ENCODE measurements at places on chromosomes 6 and 20.

GRCh38 chr6:36829919-36830544 is 9.2 kb downstream of the CPNE5 start:
- no peak for DNase-seq

DNA sequence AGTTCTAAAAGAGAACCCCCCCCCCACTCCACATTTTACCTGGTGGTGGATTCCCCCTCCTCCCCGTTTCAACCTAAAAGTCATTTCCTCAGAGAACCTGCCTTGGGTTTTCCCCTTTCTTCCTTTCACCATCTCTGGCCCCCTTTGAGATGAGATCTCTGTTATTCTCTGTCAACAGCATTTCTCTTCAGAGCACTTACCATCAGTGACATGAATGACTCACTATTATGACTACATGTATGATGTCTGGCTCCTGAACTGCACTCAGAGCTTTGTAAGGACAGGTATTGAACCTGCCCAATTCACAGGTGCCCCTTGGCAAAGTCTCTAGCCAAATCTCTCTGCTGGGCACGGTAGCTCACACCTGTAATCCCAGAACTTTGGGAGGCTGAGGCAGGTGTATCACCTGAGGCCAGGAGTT is 61.4 kb upstream of the JARID2 start:
- peak; percentile 27 for DNase-seq

DNA sequence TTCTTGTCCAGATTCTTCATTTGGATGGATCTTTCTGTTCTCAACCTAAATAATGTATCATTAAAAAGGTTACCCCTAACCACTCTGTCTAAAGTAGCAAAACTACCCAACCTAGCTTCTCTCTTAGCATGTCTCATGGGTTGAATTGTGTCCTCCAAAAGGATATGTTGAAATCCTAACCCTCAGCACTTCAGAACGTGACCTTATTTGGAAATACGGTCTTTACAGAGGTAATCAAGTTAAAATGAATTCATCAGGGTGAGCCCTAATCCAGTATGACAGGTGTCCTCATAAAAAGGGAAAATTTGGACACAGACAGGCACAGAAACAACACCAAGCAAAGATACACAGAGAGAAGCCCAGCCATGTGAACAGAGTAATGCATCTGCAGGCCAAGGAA is 6.1 kb upstream of the FRK start:
- no peak for DNase-seq

GRCh38 chr20:34525709-34526416 is 9.6 kb downstream of the DYNLRB1 start:
- DNase-seq: no peak

DNA sequence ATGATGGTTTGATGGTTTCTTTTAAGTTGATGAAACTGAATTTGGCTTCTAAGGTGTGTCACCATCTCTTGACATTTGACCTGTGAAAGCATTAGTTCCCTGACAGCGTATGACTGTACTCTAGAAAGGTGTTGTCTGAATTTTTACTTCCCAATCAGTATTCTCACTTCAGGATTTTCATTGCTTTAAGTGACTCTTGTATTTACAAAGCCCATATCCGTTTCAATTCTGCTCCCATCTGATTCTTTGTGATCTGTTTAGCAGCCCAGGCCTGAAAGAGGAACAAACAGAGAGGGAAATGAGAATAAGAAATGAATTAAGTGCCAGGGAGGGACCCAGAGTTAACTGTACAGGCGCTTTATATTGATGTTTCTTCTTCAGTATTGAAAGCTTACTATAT is 73.7 kb downstream of the FARS2 start:
- DNase-seq: peak; percentile 23

DNA sequence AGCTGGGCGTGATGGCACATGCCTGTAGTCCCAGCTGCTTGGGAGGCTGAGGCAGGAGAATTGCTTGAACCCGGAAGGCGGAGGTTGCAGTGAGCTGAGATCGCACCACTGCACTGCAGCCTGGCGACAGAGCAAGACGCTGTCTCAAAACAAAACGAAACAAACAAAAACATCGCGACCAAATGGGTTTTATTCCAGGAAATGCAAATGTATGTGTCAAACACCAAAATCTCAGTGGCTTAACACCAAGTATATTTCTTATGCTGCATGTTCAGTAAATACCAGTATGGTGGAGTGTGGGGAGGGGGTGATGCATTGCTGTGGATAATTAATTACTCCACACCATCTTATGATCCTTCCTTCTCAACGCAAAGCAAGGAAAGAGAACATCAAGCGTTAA is 28.1 kb downstream of the ACTR5 start:
- DNase-seq: no peak

- no peak for DNase-seq
Observed at GRCh38 chr6:142821860-142822259, 123.1 kb downstream of the HIVEP2 start.

GRCh38 chr20:45096781-45097180 is 4.1 kb downstream of the KCNS1 start:
- no peak for DNase-seq

DNA sequence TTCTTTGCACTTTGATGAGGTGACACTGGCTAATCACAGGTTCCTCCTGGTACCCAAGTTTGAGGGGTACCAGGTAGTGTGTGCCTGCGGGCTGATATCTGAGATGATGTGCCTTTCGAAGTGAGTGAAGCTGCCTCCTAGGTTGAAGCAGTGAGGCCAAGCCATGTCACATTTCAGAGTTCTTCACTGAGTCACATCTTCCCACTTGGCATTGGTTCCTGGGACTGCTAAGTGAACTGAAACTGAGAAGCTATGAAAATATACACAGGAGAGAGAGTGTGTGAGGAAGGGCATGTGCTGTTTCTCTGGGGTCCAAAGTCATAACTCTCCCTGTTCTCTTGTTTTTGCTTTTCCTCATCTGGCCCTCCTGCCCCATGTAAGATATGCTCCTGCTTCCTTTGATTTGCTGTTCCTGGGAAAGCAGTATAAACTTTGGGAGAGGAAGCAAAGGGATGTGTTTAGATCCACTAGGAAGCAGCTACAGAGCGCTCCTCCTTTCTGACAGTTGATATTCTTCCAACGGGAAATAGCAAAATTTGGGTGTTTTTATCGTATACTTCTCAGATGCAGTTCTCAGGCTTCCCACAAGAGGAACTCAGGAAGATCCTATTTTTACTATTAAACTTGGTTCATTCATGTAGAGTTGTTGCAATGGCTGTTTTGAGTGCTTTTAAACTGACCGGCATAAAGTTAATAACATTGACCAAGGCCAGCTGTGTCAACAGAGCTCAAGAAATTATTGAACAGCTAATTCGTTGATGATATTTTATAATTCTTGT is 153.7 kb downstream of the MOXD1 start:
- DNase-seq: no peak

DNA sequence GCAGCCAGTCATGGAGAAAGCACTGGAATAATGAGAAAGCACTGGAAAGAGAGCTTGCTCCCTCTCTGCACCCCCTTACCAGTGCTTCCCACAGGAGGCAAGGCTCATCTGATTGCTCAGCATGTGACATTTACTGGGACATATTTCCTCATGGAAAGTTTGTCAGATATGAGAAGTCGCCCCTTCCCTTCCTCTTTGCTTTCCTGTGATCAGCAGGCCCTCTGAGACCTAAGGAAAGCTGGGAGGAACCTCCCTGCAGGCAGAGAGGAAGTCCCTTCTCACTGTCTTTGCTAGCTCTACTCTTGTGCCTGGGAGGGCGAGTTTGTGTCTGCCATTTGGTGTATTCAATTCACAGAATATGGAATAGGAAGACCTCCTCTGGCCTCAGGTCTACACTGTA is 283.8 kb downstream of the ALDH8A1 start:
- DNase-seq: no peak

- DNase-seq: no peak
Observed at GRCh38 chr20:35021063-35021462, 65.4 kb downstream of the MYH7B start.

DNA sequence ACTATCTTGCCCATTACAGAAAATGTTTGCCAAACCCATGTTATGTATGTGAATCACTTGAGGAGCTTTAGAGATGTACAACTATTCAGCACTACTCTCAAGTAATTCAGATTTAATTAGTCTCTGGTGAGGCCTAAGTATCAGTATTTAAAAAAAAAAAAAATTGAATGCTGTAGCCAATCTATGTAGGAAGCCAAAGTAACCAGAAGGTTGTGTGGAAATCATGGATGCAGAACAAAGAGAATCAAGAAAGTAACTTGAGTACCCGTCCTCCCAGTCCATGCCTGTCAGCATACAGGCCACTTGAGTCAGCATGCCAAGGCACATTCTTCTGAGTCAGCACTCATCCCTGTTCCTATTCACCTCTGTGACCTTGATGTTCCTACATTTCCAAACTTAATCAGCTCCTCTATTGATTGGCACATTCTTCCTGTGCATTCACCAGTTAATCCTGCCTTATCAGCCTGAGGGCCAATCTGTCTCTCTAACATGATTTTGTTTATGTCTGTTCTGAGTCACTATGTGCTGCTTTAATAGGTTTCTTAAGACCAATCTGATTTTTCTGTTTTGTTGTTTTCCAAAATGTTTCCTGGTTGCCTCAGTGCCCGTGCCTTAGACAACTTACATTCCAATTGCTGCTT is 165.6 kb downstream of the KCNQ5 start:
- DNase-seq: no peak

GRCh38 chr20:11717562-11717961 is 200.1 kb upstream of the BTBD3 start:
- DNase-seq: no peak

DNA sequence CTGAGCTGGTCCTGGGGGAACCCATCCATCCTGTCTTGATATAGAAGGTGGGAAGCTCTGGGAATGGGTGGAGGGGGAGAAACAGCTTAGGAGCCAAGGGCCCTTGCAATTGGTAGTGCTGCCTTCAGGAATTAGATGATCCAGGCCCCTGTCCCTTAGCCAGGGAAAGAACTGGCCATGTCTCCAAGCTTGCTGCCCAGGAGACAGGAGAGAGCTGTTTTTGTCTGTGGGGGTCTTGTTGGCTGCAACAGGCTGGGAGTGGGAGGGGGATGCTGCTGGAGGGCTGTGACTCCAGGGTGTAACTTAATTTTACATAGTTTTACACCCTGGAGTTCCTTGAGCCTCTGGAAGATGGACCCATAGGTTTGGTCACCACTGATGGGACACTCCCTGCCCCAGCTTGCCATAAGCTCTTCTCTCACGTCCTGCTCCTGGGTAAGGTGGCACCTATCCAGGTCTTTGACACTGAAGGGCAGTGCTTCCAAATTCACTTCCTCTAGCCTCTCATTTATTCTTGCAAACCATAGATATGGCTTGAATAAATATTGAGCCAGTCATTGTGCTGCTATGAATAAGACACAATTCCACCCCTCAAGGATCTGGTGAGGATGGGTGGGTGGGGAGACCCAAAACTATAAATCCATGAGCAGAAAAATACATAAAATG is 16.8 kb downstream of the VEGFA start:
- DNase-seq: no peak

DNA sequence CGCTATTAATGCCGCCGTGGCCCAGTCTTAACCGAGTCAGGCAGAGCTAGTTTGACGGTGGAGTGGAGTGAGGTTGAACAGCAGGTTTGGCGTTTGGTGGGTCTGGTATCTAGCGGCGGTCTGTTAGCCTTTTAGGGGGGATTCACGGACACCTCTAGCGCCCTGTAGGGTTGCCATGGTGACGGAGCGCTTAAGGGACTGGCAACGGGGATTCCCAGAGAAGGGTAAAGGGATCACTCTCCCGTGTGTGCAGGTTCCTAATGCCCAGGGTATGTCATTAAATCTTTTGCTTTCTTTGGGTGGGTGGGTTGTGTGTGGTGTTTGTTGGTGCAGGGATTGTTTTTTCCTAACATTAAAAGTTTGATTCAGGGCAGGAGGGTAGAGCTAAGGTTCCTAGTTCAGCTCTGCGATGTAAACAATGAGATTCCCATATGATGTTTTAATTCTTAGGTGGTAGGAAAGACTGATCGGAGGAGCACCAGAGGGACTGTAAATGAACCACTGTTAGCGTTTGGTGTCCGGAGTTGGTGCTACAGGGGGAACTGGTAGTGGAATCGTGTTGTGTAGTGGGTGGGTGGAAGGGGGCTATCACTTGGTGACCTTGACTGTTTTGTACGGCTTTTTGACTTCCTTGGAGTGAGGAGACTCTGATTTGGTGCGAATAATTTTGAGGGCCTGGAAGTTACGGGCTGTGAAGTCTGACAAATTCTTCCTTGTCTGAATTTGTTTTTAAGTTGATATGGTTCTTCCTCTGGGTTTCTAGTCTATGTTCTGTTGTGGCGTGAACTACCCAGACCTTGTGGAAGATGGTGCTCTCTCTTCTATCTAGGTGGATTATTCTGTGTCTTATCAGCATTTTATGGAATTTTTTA is 5.0 kb downstream of the BRD2 start:
- DNase-seq: peak; percentile 86

DNA sequence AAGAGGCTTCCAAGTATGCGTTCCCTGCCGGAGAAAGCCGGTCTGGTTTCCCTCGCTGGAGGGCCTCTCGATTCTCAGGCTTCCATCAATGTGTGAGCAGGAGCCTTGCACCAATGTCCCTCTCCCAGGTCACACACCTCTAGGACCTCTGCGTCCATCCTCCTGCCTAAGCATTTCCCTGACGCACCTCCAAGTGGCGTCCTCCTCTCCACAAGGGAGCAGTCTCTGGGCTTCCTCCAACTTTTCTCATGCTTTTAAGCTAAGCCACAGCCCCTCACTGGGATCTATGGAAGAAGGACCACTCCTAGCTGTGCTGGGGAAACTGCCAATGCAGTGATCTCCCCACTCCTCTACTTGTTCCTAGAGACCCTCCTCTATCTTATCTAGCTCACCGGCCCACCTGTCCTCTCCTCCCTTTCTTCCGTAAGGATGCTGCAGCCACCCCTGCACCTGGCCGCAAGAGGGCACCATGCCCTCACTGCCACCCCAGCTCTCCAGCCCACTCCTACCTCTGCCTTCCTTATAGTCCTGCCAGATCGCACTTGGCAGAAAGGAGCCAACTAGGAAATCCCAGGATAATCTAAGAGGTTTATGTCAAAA is 258.7 kb downstream of the LRFN2 start:
- peak; percentile 8 for DNase-seq

- peak; percentile 67 for DNase-seq
Observed at GRCh38 chr6:50816115-50816675, 2.5 kb upstream of the TFAP2B start.

- DNase-seq: no peak
Observed at GRCh38 chr20:58406422-58407001, 17.5 kb downstream of the VAPB start.

DNA sequence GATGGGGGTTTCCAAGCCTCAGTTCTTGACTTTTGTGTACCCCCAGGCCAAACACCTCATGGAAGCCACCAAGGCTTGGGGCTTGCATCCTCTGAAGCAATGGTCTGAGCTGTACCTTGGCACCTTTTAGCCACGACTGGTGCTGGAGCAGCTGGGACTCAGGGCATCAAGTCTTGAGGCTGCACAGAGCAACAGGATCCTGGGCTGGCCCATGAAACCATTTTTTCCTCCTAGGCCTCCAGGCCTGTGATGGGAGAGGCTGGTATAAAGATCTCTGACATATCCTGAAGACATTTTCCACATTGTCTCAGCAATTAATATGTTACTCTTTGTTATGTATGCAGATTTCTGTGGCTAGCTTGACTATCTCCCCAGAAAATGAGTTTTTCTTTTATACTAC is 269.1 kb upstream of the TBX18 start:
- no peak for DNase-seq

DNA sequence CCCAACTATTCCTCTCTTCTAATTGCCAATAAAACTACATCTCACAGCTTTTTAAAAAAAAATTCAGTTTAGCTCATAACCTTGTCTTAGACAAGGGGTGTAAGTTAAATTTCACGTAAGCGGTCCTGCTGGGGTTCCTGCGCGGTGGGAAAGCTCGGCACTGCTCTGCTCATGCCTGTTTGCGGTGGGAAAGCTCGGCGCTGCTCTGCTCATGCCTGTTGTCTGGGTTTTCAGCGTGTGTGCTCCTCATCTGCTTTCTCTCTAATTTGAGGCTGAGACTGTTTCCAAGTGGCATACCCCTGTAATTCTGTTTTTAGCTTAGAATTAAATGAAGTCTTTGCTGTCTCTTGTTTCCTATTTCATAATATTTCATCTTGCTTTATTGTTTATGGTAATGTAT is 18.6 kb downstream of the ARID1B start:
- DNase-seq: no peak
